ENCODE measurements at places on chromosomes 1 and 21.

DNA sequence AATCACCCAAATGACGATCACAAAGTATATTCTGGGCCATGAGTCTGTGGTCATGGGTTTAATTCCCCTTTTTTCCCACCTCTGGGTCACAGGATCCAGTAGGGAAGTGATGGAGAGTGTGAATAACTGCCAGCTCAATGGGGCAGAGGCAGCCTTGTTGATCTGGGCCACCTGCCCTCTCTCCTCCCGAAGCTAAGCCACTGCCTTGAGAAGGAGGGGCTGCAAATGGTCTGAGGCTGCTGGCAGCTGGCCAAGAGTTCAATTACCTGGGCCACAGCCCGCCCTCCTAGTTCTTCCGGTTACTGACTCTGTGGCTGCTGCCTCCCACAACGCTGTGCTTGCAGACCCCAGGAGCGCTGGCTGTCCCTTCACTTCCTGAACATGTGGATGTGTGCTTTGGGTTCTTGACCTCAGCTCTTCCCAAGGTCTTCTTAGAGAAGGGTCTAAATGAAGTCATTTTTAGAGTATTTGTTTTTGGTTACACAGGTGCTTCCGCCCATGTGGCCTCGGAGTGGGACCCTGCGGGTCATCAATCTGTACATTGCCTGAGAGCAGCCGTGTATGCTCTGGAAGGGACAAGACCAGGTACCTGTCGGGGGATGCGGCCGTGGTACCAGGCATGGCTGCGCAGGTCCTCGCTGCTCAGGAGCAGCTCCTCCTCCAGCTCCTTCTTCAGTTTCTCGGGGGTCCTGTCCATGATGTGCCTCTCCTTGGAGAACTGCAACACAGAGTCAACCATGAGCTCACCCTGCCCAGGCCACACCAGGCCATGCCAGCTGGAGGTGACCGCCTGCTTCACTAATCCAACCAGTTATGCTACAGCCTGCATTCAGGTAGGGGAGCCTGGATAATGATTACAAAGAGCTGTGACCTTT, 89.7 kb downstream of the BCAR3 start:
- H3K27me3 ChIP-seq, result no peaks in the 10 kb centered on the region
- peaks cover 18% of the 10 kb centered on the region for H3K4me1 ChIP-seq
- peaks cover 16% of the 10 kb centered on the region for H3K36me3 ChIP-seq
- DNase-seq, result peak; percentile 20
- peak overlapping the region; percentile 64 for H3K27ac ChIP-seq

DNA sequence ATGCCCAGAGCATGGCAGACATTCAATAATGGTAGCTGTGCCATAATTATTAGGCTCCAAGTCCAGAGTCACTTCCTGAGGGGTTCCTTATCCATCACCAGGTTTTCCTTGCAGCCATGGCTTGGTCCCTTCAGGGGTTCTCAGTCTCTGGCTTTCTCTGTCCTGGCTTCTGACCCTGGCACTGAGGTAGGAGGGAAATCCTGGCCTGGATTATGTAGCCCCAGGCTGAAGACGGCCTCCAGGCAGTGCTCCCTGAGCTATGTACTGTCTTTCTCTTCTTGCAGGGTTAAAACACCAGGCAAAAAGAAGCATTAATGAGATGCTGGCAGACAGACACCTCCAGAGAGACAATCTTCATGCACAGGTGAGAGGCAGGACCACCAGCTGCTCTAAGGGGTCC, 9.5 kb upstream of the PADI3 start:
- H3K27ac ChIP-seq, result no peak overlapping the region
- H3K4me3 ChIP-seq, result no peak overlapping the region
- H3K27me3 ChIP-seq, result peaks cover 2% of the 10 kb centered on the region
- no peak for DNase-seq
- no peaks in the 10 kb centered on the region for H3K36me3 ChIP-seq

DNA sequence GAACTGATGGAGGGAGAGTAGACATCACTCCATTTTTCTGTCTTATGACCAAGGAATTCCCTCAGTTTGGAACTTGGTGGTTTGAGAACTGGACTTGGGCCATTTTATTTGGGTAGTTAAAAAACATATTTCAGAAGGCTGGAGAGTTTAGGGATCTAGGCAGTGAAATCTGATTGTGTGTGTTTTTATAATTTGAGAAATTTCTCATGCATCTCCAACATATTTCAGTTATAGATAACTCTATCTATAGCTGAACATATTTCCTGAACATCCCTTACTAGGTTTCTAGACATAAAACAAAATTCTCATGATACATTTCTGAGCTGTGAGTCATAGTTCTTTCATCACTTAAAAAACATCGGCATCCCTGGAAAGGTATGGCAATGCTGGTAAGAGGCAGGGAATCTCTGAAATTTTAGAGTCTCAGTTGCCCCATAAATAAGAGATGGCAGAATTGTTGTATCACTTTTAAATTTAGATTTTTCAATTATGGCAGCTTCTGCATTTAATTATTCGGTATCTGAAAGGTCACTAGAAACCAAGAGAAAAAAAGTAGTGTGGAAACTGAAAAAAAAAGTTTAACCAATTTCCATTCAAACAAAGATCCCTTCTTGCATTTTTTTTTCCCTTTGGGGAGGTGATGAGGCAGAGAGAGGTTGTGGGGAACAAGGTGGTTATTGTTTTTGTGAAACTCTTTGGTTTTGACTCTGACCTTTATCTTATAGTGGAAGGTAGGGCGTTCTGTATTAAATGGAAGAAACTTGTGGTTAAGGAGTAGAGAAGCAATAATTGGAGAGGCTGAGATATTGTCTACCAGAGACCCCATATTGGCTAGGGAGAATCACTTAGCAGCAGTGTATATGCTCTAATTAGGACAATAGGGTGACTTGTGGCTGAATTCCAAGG, 102.9 kb downstream of the FASLG start:
- H3K36me3 ChIP-seq, result no peaks in the 10 kb centered on the region
- H3K27ac ChIP-seq, result no peak overlapping the region
- DNase-seq, result no peak
- H3K4me3 ChIP-seq, result no peak overlapping the region
- H3K27me3 ChIP-seq, result peaks cover 5% of the 10 kb centered on the region

DNA sequence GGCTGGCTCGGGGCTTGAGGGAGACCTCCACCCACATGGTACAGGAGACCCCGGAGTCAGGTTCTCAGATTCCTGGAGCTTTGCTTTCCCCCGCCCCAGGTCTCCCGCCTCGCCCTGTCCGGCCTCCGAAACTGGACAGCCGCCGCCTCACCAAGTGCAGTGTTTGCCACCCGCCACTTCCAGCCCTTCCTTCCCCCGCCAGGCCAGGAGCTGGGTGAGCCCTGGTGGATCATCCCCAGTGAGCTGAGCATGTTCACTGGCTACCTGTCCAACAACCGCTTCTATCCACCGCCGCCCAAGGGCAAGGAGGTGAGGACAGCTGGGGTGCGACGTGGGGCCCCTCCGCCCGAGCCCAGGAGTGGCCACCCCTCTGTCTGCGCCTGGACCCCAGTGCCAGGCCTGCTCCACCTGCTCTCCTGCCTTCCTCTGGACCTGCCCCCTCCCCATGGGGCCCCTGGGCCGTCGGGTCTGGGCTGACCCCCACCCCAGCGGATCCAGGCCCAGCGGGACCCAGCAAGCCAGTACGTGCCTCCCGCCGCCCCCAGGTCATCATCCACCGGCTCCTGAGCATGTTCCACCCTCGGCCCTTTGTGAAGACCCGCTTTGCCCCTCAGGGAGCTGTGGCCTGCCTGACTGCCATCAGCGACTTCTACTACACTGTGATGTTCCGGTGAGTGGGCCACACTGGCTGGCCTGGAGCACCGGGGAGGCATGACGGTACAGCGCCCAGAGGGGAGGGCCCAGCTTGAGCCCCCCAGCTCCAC, 8.7 kb downstream of the SELENON start:
- no peaks in the 10 kb centered on the region for H3K27me3 ChIP-seq
- H3K36me3 ChIP-seq, result peaks cover 6% of the 10 kb centered on the region
- no peak for DNase-seq
- H3K27ac ChIP-seq, result no peak overlapping the region
- H3K4me3 ChIP-seq, result no peak overlapping the region

DNA sequence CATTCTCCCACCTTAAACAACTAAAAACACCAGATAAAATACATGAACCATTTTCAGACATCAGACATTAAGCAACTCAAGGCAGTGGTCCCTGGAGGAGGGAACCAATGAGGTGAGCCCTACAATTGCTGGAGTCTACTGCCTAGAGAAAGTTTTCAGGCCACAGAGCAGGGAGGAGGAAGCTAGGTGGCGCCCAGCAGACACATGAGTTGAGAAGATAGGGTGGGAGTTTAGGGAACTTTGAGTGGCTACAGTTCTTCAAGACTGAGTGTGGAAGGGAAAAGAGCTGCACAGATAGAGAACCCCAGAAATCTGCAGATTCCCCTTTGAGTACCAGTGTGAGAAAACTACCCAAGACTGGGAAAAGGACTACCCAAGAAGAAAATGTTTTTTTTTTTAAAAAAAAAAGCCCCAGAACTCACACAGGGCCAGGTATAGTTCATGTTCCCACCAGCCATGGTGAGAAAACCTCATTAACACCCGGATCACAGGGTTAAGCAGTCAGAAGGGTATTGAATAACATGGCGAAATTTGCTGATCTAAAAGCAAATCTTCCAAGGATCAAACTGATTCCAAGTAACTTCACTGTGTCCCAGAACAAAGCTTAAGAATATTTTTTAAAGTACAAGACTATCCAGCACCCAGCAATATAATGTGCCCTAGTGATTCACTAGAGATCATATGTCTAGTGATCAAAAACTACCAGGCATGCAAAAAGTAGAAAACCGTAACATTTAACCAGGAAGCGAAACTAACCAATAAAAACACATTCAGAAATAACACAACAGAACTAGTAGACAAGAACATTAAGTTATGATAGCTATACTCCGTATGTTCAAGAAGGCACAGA, 12.0 kb downstream of the ALDH9A1 start:
- peak overlapping the region; percentile 65 for H3K4me3 ChIP-seq
- H3K27ac ChIP-seq, result peak overlapping the region; percentile 82
- no peak for DNase-seq
- H3K4me1 ChIP-seq, result peaks cover 30% of the 10 kb centered on the region
- H3K36me3 ChIP-seq, result peaks cover 25% of the 10 kb centered on the region

DNA sequence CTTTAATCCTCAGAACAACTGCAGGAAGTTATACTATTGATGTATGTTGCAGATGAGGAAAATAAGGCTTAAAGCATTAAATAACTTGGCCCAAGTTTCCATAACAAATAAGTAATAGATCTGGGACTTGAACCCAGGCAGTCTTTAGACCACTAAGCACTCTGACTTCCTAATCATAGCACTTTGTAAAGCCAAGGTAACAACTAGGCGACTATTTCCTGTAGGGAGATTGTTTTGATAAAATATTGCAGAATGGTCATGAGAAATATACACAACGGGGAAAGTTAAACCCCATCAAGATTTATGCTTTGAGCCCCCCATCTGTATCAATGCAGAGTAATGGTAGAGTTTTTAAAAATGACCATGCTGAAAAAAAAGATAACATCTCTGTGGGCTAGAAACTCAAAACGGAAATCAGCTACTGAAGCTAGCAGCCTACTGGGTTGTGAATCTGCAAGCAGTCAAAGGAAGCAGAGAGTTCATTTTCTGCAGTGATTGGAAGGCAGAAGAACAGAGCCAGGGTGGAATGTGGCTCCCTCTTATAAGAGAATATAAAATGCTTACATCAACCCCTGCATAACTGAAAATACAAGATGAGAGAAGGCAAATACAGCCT, 111.2 kb upstream of the OLIG2 start:
- no peak for DNase-seq
- H3K4me1 ChIP-seq, result no peaks in the 10 kb centered on the region
- no peak overlapping the region for H3K27ac ChIP-seq
- peaks cover 3% of the 10 kb centered on the region for H3K36me3 ChIP-seq

DNA sequence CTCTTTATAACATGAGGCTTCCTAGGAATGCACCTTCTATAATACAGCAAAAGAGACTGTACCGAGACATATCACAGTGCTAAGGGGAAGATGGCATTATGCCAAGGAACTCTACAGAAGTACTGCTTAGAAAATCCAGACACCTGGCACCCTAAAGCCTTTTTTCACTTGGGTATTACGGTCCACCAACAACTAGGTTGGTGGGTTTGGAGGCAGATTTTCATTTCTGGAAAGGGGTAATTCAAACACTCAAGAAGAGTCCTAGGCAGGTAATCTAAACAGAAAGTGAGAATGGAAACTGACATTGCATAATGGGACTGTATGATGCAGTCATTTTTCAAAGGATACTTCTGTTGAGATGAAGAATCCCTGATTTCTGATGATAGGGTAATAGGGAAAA, 19.6 kb downstream of the SCMH1 start:
- peaks cover 31% of the 10 kb centered on the region for H3K36me3 ChIP-seq
- H3K4me3 ChIP-seq, result no peak overlapping the region
- no peak overlapping the region for H3K27ac ChIP-seq
- no peaks in the 10 kb centered on the region for H3K27me3 ChIP-seq

- H3K4me3 ChIP-seq, result no peak overlapping the region
- H3K27ac ChIP-seq, result no peak overlapping the region
- H3K36me3 ChIP-seq, result peaks cover 5% of the 10 kb centered on the region
- H3K4me1 ChIP-seq, result no peaks in the 10 kb centered on the region
- no peaks in the 10 kb centered on the region for H3K27me3 ChIP-seq
These were observed 37.8 kb downstream of the DRAM2 start for GRCh38 chr1:111101854-111102642.

- H3K27ac ChIP-seq, result no peak overlapping the region
- H3K36me3 ChIP-seq, result peaks cover 2% of the 10 kb centered on the region
- DNase-seq, result no peak
- H3K4me3 ChIP-seq, result no peak overlapping the region
- H3K27me3 ChIP-seq, result peaks cover 6% of the 10 kb centered on the region
These were observed 22.0 kb upstream of the UHMK1 start for GRCh38 chr1:162475539-162476185.

- H3K4me3 ChIP-seq, result no peak overlapping the region
- peaks cover 2% of the 10 kb centered on the region for H3K27me3 ChIP-seq
- no peaks in the 10 kb centered on the region for H3K36me3 ChIP-seq
- no peaks in the 10 kb centered on the region for H3K4me1 ChIP-seq
- no peak for DNase-seq
These were observed 21.7 kb downstream of the ASTN1 start for GRCh38 chr1:177142791-177143271.

- H3K27me3 ChIP-seq, result no peaks in the 10 kb centered on the region
- H3K4me1 ChIP-seq, result no peaks in the 10 kb centered on the region
- no peak overlapping the region for H3K4me3 ChIP-seq
- DNase-seq, result no peak
- no peak overlapping the region for H3K27ac ChIP-seq
- H3K36me3 ChIP-seq, result no peaks in the 10 kb centered on the region
These were observed 102.0 kb upstream of the C8B start for GRCh38 chr1:57067863-57068262.

DNA sequence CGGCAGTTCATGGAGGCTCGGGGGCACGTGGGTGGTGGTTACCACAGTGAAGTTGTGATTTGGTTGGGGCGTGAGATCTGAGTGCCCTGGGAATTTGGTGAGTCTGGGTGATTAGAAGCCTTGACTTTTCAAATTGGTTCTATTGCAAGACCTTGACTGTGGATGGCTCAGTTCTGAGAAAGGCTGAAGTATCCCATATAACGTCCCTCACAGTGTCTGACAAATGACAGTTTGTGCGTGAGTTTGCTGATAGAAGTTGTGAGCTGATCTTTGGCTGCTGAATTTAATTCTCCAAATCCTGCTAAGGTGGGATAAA, 549 bp downstream of the MSH4 start:
- no peak overlapping the region for H3K27ac ChIP-seq
- peaks cover 11% of the 10 kb centered on the region for H3K4me1 ChIP-seq
- H3K4me3 ChIP-seq, result no peak overlapping the region
- H3K36me3 ChIP-seq, result peaks cover 26% of the 10 kb centered on the region
- no peaks in the 10 kb centered on the region for H3K27me3 ChIP-seq
